ENCODE measurements at places on chromosomes 12 and 14.

DNA sequence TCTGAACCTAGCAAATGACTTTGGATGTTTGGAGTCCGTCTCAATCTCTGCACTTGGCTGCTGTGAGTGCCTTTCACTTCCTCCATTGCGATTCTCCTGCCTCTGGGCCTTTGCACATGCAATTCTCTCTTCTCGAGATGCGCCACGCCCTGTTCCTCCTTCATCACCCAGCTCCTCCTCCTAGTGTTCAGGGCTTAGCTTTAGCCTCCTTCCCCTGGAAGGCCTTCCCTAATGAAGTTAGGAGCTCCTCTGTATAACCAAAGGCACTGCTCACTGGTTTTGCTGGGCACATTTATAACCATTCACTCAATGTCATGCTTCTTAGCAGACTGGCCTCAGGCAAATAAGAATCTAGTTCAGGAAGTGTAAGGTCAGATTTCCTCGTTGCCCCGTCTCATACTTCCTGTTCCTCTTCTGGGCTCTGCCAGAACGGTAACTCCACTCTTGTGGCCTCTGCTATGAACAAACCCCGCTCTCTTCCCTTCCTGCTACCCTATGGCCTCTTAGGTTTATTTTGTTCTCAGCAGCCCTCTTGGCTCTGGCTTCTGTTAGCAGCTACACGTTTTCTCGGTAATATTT, 171.4 kb downstream of the CRADD start:
- DNase-seq = no peak

- DNase-seq = no peak
Observed at GRCh38 chr12:86950444-86950843, 694.3 kb upstream of the MGAT4C start.

DNA sequence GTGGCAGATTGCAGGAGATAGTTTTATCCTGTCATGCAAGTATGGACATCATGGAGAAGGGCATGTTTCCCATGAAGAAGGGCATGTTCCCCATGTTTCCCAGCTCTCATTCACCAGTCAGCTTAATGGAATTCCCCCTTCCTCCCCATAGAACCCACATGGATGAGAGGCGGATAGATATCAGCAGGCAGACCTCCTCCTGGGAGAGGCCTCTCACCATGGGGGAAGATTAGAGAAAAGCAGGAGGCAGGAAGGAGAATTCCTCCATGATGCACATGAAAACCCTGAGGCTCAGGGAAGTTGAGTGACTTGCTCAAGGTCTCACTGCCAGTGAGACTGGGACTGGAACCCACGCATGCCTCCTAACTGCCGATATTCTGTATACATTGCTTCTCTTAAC, 92.9 kb upstream of the FOXN3 start:
- no peak for DNase-seq

- no peak for DNase-seq
Observed at GRCh38 chr14:98724734-98725133, 547.3 kb downstream of the BCL11B start.

DNA sequence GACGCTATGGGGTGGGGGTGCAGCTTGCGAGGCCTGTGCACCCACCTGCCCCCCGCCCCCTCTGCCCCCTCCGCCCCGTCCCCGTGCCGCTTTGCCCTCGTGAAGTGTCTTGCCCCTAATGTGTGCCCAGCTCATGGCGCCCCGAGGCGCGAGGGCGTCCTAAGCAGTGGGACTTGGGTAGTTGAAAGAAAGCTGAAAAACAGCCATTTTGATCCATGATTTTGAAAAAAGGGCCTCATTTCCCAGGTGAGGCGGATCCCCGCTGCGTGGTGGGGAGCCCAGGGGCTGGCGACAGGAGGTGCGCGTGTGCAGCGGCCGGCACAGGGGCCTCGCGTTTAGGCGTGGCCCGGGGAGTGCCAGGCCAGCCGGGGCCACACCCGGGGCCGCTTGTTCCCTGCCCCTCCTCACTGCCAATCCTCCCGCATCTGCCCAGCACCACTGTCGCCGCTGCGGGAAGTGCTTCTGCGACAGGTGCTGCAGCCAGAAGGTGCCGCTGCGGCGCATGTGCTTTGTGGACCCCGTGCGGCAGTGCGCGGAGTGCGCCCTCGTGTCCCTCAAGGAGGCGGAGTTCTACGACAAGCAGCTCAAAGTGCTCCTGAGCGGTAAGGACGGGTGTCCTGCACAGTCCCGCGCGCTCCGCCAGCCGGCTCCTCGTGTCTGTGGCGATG, 11.8 kb downstream of the ZFYVE21 start:
- DNase-seq = no peak

GRCh38 chr12:124308741-124309140, 13.8 kb downstream of the RFLNA start:
- DNase-seq = no peak

- DNase-seq = no peak
Observed at GRCh38 chr14:87386524-87386923, 606.5 kb downstream of the GALC start.

Measured in left hindlimb (tissue), 1 donor.